Activated CD4-positive, alpha-beta T cell treated with anti-CD3 and anti-CD28 coated beads for 36 hours (primary cell): ENCODE measurements at places on chromosomes 2 and 18. TPM values are rescaled to one million over a fixed set of nuclear protein-coding genes. Genes with fewer than 3 reads are reported as not detected.

- DNase-seq = no peak
Measured at GRCh38 chr2:72114693-72115051, 33.0 kb downstream of the CYP26B1 start.

DNA sequence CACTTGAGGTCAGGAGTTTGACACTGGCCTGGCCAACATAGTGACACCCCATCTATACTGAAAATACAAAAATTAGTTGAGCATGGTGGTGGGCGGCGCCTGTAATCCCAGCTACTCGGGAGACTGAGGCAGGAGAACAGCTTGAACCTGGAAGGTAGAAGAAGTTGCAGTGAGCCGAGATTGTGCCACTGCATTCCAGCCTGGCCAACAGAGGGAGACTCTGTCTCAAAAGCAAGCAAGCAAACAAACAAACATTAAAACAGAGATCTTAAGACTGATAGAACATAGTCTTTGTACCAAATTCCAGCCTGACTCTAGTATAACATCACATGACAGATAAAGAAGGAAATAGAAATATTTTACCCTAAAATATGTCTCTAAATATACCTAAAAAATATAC is 168.1 kb downstream of the PTPRM start:
- no peak for DNase-seq

- no peak for DNase-seq
Measured at GRCh38 chr2:37912616-37913015, 12.5 kb upstream of the RMDN2 start.

DNA sequence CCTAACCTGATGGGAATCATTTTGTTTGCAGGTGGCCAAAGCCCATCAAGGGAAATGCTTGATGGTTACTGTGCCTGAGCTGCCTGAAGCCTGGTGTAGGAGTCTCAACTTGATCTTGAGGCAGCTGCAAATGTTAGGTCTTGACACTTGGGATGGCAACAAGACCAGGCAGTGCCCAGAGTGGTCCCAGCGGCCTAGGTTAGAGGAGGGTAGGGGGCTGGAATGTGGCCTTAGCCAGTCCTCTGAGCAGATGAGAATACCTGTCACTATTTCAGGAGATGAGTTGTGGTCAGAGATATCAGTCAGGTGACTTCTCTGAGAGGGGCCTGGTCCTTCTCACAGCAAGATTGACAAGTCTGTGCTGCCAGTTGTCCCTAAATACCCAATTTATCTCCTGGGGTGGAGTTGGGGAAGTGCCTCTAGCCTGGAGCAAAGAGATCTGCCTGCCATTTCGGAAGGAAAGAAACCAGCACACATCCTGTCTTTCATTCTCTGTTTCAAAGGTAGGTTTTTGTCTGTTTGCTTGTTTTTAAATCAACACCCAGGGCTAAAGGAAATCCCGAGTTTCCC is 13.4 kb downstream of the SPTBN1 start:
- no peak for DNase-seq

DNA sequence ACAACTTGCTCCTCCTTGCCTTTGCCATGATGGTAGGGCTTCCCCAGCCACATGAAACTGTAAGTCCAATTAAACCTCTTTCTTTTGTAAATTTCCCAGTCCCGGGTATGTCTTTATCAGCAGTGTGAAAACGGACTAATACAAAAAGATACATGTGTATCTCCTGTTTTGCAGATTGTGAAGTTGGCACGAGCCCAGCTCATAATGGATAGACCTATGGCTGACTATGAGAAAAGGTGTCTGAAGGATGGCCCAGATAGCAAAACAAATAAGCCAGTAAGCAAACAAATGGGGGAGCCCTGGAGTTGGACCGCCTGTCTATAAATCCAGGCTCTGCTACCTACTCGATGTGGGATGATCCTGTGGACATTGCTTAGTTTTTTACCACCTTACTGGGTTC is 15.5 kb upstream of the PRKCE start:
- DNase-seq = no peak

DNA sequence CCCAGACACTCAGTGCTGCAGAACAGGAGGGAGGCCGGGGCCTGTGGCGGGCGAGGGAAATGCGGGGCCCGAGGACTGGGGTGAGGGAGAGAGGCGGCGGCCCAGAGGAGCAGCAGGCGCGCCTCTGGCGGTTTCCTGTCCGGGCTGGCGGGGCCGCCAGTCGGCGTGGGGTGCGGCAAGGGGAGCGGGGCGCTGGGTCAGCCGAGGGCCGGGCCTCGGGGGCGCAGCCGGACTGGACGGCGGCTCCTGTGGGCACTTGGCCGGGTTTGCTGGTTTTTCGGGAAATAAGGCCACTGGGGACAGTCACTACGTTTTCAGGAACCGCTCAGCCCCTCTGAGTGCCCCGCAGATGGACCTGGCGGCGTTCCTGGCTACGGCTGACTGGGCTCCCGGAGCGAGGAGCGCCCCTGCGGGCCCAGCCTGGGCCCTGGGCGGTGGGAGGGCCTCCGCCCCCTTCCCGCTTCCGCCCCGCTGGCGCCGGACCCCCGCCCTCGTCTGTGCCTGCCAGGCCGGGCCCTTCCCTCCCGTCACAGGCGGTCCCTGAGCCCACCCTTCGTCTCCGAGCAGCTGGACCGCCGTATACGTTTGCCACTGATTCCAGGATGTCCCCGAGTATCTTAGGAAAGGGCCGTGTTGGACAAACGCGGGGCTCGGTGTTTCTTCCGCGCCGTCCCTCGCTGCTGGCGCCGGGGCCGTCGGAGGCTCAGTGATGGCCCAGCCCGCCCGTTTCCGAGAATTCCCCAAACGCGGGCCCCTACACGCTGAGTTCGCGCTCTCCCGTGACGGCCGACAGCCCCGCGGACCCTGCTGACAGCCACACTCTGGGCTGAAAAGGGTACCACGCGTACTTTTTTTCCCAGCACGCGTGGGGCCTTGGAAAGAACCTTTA is 84.6 kb downstream of the FAM210A start:
- DNase-seq = no peak

Gene UGT1A5
- not detected for total RNA-seq

Gene COBLL1
- not detected for total RNA-seq

Gene IL1B
- total RNA-seq = 0.18 TPM

Gene ALK
- not detected for total RNA-seq
